Activated CD8-positive, alpha-beta T cell treated with anti-CD3 and anti-CD28 coated beads, Interleukin-2, amount 10 ng/mL, durations not matched to agents 7 days and 5 days (primary cell): ENCODE measurements at places on chromosomes 5 and 9.

- H3K27ac ChIP-seq, result peak overlapping the region; percentile 75
- H3K36me3 ChIP-seq, result peaks cover 27% of the 10 kb centered on the region
- H3K27me3 ChIP-seq, result peaks cover 8% of the 10 kb centered on the region
- peak overlapping the region; percentile 74 for H3K4me3 ChIP-seq
- DNase-seq, result peak; percentile 49
- peaks cover 17% of the 10 kb centered on the region for H3K4me1 ChIP-seq
These were observed 705 bp downstream of the PWWP2A start for GRCh38 chr5:160118349-160119141.

GRCh38 chr5:134113902-134114875 is at the start of gene TCF7:
TSS of gene TCF7 (plus strand) at chr5:134114681. CDS start at chr5:134114907, 226 bp downstream.
- peak within 1 kb of the TSS; percentile 68 for H3K27ac ChIP-seq
- peak within 1 kb of the TSS; percentile 75 for H3K4me3 ChIP-seq
- peaks cover 33% of the 10 kb centered on the region for H3K36me3 ChIP-seq
- H3K4me1 ChIP-seq, result peaks cover 76% of the 10 kb centered on the region
- peaks cover 10% of the 10 kb centered on the region for H3K27me3 ChIP-seq

DNA sequence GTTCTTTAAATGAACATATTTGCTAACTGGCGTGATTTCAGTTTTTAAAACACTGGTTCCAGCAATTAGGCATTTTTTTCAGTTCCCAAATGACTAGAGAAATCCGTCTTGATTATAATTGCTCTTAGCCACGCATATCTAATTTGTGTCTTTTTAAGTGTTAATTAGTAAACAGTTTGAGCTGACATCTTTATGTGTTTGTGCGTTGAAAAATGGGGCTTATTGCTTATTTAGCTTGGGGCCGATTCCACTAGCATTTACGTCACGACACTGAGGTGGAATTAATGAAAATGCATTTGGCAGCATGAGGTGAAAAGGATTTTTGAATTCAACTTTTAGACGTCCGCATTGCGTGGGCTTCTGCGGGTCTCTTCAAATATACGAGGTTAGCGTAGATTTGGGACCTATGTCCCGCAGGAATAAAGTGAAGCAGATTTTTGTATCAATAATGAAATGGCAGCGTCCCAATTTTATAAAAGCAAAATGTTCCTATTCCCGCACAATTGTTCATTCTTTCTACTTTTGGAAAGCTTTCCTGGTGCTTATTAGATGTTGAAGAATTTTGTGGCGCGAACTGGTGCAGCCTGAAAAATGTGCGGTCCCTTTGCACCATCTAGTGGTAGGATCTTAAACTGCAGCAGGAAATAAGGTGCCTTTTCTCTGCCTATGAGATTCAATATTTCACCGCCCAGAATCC is 122.7 kb upstream of the LMX1B start:
- H3K36me3 ChIP-seq, result no peaks in the 10 kb centered on the region
- no peak overlapping the region for H3K27ac ChIP-seq
- H3K27me3 ChIP-seq, result no peaks in the 10 kb centered on the region
- no peak overlapping the region for H3K4me3 ChIP-seq
- H3K4me1 ChIP-seq, result peaks cover 22% of the 10 kb centered on the region
- peak; percentile 74 for DNase-seq

DNA sequence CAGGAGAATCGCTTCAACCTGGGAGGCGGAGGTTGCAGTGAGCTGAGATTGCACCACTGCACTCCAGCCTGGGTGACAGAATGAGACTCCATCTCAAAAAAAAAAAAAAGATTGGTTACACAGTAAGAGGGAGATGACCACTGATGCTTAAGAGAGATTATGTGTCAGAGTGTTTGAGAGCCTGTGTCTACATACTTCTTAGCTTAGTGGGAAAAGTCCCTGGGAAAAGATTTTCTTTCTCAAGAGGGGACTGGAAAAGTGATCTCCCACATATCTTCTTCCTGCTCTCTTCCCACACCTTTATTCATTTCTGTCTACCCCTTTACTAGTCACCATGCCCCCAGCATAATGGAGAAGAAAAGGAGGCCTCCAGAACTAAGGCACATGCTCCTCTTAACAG is 55.2 kb downstream of the MCTP1 start:
- H3K27me3 ChIP-seq, result no peaks in the 10 kb centered on the region
- H3K36me3 ChIP-seq, result no peaks in the 10 kb centered on the region
- H3K4me1 ChIP-seq, result no peaks in the 10 kb centered on the region
- no peak overlapping the region for H3K27ac ChIP-seq

DNA sequence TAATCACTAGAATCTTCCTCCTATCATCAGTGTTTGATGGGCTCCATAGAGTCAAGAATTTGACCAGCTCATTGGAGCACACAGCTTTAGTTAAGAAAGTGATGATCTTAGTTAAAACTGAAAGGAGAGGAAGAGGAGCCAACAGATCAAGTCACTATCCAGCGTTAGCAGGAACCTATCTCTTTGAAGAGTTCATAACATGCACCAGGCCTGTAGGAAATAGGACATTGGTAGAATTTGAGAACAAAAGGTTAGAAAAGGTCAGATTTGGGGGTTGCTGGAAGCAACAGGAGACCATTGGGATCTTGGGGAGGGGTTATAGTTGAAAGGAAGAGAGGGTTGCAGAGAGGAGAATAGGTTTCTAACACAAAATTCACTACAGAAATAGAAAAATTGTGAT is 11.4 kb upstream of the ADRA1B start:
- H3K27me3 ChIP-seq, result peaks cover 25% of the 10 kb centered on the region
- H3K27ac ChIP-seq, result no peak overlapping the region
- no peak overlapping the region for H3K4me3 ChIP-seq
- no peak for DNase-seq
- H3K36me3 ChIP-seq, result no peaks in the 10 kb centered on the region
- H3K4me1 ChIP-seq, result peaks cover 3% of the 10 kb centered on the region

GRCh38 chr9:103816146-103816545 is 278.0 kb upstream of the SMC2 start:
- no peaks in the 10 kb centered on the region for H3K36me3 ChIP-seq
- H3K27ac ChIP-seq, result no peak overlapping the region
- no peak for DNase-seq
- no peaks in the 10 kb centered on the region for H3K27me3 ChIP-seq
- no peak overlapping the region for H3K4me3 ChIP-seq

DNA sequence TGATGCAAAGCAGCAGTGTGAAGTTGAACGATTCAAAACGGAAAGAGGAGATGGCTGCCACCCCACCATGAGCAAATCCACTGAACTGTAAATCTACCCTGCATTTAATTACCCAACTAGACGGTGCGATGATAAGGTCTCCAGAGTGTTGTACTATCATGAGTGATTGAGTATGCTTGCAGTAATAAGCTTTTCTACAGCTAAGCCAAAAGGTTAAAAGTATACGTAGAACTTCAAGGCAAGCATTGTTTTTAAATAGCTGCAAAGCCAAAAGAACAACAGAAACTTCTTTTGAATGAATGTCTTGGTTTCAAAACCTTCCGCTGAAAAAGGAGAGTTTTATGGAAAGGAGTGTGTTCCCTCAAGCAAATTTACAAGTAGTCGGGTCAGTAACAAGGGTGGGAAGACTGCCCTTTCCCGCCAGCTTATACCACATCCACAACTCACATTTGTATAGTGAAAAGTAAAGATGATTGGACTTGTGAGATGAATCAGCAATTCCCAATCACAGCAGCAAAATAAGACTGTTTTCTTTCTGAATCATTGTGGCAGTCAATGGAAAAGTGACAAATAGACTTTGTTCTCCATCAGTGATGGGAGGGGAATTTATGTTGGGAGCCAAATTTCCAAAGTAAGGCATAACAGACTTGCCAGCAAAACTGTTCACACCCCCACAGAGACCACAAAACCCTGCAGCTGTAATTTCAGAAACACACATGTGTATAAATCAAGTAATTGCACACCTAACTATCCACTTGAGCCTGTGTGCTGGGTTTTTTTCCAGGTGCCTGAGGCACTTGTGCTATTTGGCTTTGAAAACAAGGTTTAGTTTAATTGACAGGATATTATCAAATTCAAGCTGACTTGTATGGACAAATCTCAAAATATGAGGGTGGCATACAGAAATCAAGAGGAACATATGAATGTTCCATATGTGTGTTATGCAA is 407.7 kb upstream of the GRAMD2B start:
- H3K4me3 ChIP-seq, result no peak overlapping the region
- DNase-seq, result no peak
- H3K4me1 ChIP-seq, result no peaks in the 10 kb centered on the region
- no peak overlapping the region for H3K27ac ChIP-seq
- no peaks in the 10 kb centered on the region for H3K36me3 ChIP-seq

DNA sequence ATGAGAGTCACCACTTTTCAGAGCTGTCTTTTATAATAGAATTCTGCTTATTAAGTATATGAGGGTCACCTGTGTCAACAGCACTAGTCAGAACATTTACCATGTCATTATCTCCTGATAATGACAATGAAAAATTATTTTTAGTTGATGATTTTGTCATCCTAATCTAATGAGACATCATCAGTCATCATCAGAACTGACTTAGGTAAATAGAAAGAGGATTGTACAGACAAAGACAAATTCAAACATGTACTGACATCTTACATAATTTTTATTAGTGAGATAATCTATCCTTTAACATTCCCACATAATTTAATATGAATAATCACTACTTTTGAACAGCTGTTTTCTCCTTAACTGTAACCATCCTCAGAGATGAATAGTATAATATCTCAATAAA is 22.6 kb downstream of the CDH9 start:
- no peaks in the 10 kb centered on the region for H3K36me3 ChIP-seq
- DNase-seq, result no peak
- no peaks in the 10 kb centered on the region for H3K27me3 ChIP-seq
- H3K4me3 ChIP-seq, result no peak overlapping the region

- H3K36me3 ChIP-seq, result peaks cover 46% of the 10 kb centered on the region
These were observed 7.8 kb downstream of the FBXW5 start for GRCh38 chr9:136936645-136937170.

DNA sequence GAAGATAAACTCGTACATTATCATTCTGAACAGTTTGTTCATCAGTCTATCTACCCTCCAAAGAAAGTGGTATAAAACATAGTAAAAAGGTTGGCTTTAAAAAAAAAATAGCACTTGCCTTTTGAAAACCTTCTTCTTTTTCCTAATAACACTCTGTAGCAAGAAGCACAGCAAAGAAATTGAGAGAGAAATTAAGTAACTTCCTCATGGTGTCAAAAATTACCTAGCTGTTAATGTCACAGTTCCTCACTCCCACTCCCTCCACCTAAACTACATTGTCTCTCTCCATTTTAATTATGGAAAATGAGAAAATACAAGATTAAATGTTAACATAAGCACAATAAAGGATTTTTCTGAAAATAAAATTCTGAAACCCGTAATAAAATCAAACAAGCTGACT is 72.2 kb downstream of the CERT1 start:
- no peaks in the 10 kb centered on the region for H3K27me3 ChIP-seq
- no peaks in the 10 kb centered on the region for H3K4me1 ChIP-seq
- H3K27ac ChIP-seq, result no peak overlapping the region
- no peak for DNase-seq
- no peak overlapping the region for H3K4me3 ChIP-seq

DNA sequence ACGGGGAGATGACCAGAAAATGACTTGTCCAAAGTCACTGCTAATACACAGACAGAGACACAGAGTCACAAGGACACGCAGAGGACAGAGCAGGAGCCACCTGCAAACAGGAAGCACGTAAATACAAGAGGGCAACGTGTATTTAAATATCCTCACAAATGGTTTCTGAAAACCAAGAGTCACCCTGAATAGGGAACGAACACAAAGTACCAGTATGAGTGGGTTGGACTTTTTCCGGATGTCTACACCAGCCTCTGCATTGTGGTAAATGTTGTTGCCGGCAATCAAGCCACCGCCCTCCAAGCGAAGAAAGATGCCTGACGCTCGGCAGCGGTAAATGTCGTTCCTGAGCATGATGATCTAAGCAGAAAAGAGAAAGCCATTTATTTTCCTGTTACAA is 44.5 kb downstream of the FBXO10 start:
- DNase-seq, result no peak
- no peak overlapping the region for H3K27ac ChIP-seq
- H3K27me3 ChIP-seq, result no peaks in the 10 kb centered on the region
- H3K4me3 ChIP-seq, result no peak overlapping the region

DNA sequence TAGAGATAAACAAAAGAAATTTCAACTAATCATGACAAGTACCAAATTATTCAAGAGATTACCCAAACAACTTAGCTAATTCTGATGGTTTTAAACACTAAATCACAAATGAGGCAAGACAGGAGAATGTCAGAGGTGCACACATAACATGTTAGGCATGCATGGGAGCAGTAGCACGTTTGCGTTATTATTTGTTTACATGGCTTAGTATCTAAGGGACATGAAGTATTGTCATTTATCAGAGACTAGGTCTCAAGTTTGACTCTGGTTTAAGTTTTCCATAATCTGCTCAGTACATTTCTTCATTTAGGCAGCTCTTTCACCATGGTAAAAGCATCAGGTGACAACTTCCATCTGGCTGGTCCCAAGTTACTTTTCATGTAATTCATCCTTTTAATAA is 244.1 kb upstream of the TNC start:
- H3K4me1 ChIP-seq, result no peaks in the 10 kb centered on the region
- no peak overlapping the region for H3K27ac ChIP-seq
- no peaks in the 10 kb centered on the region for H3K36me3 ChIP-seq
- H3K27me3 ChIP-seq, result no peaks in the 10 kb centered on the region
- DNase-seq, result no peak

DNA sequence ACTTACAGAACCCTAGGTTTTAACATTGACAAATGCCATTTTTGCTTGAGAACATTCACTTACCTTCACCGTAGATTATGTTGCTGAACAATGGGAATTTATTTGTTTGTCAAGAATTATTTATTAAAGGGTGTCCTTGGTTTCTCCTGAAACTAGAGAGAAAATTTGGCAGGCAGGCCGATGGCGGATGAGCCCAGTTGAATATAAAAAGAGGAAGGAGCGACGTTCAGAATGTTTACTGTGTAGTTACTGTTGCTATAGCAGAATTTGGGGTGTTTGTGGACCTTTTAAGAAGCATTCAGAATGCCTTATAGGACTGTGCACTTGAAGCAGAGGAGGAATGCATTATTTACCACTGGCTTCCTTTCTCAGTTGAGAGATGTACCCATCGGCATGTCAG is 268.2 kb downstream of the CDH10 start:
- no peaks in the 10 kb centered on the region for H3K27me3 ChIP-seq
- no peak overlapping the region for H3K4me3 ChIP-seq
- H3K27ac ChIP-seq, result no peak overlapping the region
- H3K36me3 ChIP-seq, result no peaks in the 10 kb centered on the region
- H3K4me1 ChIP-seq, result no peaks in the 10 kb centered on the region
- no peak for DNase-seq

- DNase-seq, result no peak
- H3K36me3 ChIP-seq, result peaks cover 28% of the 10 kb centered on the region
- peaks cover 6% of the 10 kb centered on the region for H3K4me1 ChIP-seq
- no peak overlapping the region for H3K4me3 ChIP-seq
- H3K27ac ChIP-seq, result no peak overlapping the region
These were observed 57.1 kb upstream of the GOLPH3 start for GRCh38 chr5:32231241-32231640.

GRCh38 chr5:158886086-158886485 is 213.6 kb downstream of the EBF1 start:
- no peak overlapping the region for H3K4me3 ChIP-seq
- no peaks in the 10 kb centered on the region for H3K27me3 ChIP-seq
- no peak overlapping the region for H3K27ac ChIP-seq
- DNase-seq, result no peak
- no peaks in the 10 kb centered on the region for H3K36me3 ChIP-seq
- H3K4me1 ChIP-seq, result no peaks in the 10 kb centered on the region
